ENCODE measurements at places on chromosomes 16 and 17.

GRCh38 chr16:67349172-67349571, 22.6 kb downstream of the LRRC36 start:
- DNase-seq = peak; percentile 48

GRCh38 chr16:81469183-81469677, 24.6 kb downstream of the CMIP start:
- DNase-seq = no peak

- no peak for DNase-seq
Measured at GRCh38 chr16:86207350-86207749, 303.0 kb upstream of the FOXF1 start.

- no peak for DNase-seq
Measured at GRCh38 chr16:381012-381788, 578 bp downstream of the PGAP6 start.

- DNase-seq = no peak
Measured at GRCh38 chr16:48507391-48507790, 102.6 kb downstream of the N4BP1 start.

Measured in fibroblast of lung (primary cell).